Mucosa of descending colon (tissue), 3 donors: ENCODE measurements at places on chromosomes 7 and 10.
A peak's percentile ranks its signal among the peaks of the same experiment; 100 is the strongest.

DNA sequence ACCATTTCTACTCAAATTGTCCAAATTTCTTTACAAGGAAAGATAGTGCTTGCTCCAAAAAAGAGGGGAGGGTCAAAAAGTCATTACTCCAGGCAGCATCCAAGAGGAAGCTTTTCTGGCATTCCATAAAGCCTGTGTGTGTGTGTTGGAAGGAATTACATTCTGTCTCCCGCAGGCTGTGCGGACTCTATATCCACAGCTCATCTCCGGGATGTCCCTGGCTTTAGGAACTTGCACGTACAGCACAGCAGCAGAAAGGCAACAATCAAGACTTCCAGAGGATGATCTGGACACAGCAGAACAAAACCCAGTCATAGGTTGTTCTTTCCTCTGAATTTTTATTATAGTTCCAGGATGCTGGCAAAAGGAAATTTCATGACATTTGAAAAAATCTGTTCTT, 94.8 kb downstream of the ITIH5 start:
- no peak for DNase-seq

- peak; percentile 80 for DNase-seq
Observed at GRCh38 chr7:47940088-47941013, 7.9 kb downstream of the PKD1L1 start.

DNA sequence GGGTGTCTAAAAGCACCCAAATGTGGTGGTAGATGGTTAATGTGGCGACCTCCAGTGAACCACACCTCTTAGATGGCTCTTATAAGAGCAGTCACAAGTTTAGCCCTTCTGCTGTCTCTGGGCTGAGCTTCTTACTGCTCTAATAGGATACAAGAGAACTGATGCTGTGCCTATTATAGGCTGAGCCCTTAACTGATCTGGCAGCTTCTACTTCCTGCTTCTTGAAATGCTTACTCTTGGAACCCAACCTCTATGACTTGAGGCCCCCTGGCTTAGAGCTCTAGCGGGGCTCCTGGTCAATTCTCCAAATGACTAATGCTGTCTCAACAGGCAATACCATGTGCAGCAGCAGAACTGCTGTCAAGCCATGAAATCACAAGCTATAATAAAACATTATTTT, 35.0 kb upstream of the LSM8 start:
- DNase-seq, result no peak

- peak; percentile 72 for DNase-seq
Observed at GRCh38 chr7:137592232-137592896, 248.8 kb upstream of the PTN start.

- no peak for DNase-seq
Observed at GRCh38 chr7:108985037-108985436, 415.4 kb downstream of the DNAJB9 start.

DNA sequence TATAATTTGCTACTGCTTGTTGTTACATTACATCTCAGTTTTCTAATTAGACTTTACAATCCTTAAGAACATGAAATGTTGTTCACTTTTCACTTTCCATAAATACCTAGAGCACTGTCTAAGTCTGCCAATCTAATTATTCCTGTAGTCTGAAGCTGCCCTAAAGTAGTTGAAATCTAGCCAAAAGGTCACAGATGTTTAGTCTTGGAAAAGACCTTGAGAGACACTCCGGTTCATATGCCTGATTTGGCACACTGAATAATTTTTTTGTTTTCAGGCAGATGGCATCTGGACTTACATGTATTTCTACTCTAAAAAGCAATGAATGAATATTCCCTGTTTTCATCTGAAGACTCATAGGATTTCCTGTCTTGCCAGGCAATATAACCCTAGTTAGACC, 359.1 kb downstream of the ANKRD7 start:
- DNase-seq, result no peak

- no peak for DNase-seq
Observed at GRCh38 chr7:95906851-95907250, 134.5 kb downstream of the DYNC1I1 start.

- DNase-seq, result no peak
Observed at GRCh38 chr10:58201704-58202103, 66.0 kb downstream of the IPMK start.

GRCh38 chr10:109892931-109893330, 30.4 kb downstream of the XPNPEP1 start:
- DNase-seq, result no peak

GRCh38 chr10:24208661-24209431, at the start of gene KIAA1217:
KIAA1217 (plus strand) TSS chr10:24209138; CDS start chr10:24209194, 56 bp downstream.
- DNase-seq, result peak; percentile 72

DNA sequence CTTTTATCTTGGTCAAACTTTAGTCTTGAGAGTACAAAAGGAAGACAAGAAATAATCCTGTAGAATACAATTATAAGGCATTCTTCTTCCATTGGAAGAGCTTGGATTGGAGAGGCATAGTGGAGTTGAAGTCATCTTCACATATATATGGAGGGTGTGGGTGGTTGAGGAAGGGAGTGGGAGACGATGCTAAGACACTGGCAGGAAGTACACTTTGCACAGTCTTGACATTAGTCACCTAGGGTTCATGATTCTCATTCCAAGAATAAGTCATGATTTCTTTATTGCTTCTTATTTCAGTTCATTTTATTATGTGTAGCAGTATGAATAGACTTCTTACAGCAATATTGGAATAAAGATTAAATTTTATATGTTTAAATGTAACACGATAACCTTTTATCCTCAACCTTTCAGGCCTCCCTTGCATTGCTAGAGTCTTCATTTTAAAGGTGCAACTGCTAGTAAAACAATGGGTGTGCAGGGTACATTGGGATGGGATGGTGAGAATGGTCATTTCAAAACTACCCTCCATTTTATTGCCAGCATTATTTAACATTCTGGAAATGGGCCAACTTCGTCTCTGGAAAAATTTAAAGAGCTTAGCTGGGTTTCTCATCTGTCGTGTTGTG, 12.3 kb upstream of the SLC26A3 start:
- DNase-seq, result no peak

- DNase-seq, result peak; percentile 91
Observed at GRCh38 chr7:2508327-2509215, 11.0 kb upstream of the LFNG start.

DNA sequence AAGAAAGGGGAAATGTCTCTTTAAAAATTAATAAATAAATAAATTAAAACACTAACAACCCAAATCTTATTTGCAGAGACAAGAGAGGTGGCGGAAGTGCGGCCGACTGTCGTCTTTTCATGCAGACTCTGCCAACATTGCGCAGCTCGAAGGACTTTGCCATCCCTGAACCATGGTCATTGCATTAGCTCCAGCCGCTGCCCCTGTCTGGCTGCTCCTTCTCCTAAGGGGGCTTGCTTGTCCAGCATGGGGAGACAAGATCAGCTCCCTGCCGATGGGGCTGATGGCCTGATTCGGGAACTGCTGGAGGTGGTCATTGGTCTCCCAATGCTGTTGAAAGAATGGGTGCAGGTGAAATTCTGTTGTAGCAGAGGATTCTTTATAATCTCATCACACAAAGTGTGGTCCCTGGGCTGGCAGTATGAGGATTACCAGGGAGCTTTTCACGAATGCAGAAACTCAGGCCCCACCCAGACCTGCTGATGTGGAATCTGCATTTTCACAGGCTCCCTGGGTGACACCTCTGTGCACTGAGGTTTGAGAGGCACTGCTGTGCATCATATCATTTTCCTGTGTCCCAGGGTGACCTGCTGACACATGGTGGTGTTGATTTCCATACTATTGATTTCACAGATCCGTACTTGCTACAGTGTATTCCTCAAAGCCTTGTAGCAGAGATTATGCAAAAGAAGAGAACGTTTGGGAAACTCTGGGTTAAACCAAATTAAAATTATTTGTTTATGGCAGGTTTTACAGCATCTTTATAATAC, 172.4 kb upstream of the ZMIZ1 start:
- DNase-seq, result no peak

DNA sequence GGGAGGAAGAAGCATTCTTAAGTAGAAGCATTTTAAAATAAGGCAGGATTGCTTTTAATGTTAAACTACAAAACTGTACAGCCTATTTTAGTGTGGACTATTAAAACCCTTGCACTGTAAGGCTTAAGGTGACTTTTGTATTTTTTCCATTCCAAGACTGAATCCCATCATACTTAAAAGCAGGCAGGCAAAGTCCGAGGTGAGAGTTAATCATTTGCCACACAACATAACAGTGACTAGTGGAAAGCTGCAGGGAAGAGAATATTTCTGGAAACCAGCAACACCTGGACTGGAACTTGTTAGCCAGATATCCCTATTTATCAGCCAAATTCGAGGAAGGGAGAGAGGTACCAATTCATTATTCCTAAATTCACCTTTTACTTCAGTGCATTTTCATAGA, 3.5 kb downstream of the PRR15 start:
- no peak for DNase-seq

DNA sequence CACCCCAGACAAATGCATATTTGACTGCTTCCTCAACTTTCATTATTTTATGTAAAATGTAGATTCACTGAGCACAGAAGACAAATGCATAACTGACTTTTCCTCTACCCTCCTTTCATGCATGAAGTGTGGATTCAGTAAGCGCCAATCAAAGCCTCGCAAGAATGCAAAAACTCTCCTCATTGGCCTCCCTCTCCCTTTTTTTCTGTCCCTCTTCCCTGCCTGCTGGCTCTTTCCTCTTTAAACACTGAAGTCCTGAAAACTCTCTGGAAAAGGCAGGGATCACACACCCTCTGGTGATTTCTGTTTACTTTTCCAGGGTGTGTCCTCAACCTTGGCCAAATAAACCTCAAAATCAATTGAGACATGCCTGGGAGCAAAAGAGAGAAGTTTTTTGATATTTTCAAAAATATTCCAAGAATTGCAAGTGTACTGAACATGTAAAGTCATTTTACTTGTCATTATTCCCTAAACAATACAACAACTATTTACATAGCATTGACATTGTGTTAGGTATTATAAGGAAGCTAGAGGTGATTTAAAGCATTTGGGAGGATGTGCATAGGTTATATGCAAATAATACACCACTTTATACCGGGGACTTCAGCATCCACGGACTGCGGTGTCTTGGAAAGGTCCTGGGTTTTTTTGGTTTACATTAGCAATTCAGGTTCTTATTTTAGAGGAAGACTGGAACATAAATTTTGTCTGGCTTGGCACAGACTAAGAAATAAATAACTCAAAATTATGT, 71.4 kb downstream of the SEC61G start:
- DNase-seq, result no peak

DNA sequence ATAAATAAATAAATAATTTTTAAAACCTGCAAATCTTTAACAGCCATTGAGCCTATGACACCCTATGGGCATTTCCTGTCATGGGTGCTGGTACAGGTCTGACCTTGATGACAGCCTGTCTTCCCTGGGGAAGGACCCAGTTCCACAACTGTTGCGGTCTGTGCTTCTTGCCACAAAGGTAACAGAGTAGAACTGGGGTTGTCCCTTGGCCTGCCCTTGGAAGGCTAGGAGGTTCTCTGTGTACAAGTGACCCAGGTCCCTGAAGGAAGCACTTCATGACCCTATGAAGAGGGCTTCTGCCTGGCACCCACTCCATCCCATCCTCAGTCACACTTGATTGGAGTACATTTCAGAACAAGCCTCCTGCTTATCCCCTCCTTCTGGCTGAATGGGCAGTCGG, 66.9 kb downstream of the OGDH start:
- no peak for DNase-seq

DNA sequence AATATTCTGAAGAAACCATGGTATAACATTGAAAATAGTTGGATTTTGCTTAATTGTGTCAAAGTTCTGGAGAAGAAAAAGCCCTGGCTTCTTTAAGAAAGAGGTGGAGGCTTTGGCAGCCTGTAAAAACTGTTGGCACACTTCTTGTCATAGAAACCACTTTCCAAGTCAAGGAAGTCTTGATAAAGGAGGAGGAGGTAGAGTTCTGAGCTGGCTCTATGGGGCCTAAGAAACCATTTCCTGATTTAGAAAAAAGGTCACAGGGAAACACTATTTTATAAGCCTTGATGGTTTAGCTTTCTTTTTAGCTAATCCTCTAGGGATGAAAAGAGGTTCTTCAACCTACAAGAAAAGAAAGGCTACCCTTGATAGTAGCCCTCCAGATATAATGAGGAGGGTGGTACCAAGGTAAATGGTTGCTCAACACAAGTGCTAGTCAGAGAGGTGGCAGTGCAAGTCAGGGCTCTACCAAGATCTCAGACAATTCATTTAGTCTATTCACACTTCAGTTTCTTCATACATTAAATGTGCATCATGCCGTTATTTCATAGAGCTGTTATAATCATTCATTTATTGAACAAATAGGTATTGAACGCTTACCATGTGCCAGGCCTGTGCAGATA, 346.9 kb downstream of the RNLS start:
- no peak for DNase-seq

DNA sequence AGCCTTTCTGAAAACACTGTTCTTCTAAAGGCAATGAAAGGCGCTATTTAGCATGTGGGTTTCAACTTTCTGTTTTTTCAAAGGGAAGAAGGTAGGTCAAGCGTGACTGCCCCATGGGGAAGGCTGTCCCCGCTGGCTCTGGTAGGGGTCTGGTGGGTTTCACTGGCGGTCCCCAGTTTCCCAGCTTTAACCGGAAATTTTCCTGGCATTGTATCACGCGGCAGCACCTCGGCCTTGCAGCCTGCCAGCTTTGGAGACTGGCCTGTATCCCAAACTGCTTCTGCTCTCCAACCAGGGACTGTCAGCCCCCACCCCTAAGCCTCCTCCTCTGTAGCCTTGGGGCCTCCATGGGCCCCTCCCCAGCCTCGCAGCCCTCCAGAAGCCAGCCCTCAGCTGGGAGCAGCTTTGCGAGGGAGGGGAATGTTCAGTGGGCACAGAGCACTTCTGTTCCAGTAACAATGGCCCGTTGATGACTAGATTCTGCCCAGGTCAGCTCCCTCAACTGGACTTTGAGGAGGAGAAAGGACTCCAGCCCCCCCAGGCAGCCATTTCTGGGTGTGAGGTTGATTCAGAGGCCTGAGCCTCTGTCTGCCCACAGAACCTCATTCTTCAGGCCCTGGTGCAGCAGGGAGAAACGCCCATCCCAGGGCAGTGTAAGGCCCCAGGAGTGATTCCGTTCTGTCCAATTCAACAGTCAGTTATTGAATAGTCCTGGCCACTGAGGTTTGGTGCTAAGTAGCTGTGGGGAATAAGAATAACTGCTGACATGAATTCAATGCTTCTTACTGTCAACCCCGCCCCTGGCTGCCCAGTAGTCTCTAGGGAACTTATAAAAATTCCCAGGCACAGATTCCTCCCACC, 17.1 kb downstream of the CHST3 start:
- DNase-seq, result no peak
